ENCODE measurements at places on chromosomes 12 and 14.

DNA sequence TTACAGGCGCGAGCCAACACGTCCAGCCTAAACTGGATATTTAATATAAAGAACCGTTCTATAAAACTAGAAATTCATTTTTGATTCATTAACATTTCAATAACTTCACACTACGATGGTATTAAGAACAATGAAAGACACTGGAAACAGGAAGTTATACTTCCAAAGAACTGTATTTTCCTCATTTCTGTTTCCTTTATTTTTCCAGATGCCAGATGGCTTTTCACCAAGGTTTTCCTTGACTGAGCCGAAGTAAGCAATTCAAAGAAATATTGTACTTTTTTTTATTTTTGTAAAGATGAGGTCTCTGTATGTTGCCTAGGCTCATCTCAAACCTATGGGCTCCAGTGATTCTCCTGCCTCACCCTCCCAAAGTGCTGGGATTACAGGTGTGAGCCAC lies 28.2 kb downstream of the EEA1 start:
- no peak for DNase-seq

DNA sequence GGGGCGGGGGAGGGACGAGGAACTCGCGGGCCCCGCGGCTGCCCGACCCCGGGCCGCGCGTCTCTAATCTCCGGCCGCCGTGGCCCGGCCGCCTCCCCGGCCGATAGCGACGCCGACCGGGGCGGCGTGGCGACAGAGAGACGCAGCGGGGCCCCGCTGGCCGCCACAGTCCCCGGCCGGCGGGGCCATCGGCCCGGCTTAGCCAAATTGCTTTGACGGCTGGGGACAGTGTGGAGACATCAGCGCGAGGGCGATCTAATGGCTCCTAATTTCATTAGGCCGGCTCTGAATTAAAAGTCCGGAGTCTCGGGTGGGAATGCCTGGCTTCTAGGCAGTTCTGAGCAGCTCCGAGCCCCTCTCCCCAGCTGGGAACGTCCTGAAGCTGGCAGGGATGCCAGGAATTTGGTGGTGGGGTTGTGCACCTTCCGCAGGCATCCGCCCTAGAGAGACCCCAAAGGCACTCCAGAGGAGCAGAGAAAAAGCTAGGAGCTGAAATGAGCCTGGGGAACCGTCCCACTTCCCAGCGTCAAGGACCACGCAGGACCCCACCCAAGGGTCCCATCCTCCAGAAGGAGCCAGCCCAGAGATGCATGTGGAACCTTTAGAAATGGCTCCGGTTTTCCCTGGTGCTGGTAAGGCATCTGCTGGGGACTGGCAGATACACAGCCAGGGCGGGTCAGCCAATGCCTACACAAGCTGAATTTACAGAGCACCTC lies 9.6 kb downstream of the TBX5 start:
- DNase-seq = peak; percentile 84

- peak; percentile 53 for DNase-seq
Observed at GRCh38 chr12:123237646-123238329, 4.6 kb downstream of the MTRFR start.

- DNase-seq = no peak
Observed at GRCh38 chr12:32470936-32471470, 71.6 kb downstream of the FGD4 start.

- no peak for DNase-seq
Observed at GRCh38 chr14:79028281-79028680, 858.1 kb downstream of the NRXN3 start.

- no peak for DNase-seq
Observed at GRCh38 chr12:55733021-55733555, 4.3 kb upstream of the CD63 start.

- DNase-seq = peak; percentile 43
Observed at GRCh38 chr12:6767353-6768319, 1.5 kb downstream of the PTMS start.

DNA sequence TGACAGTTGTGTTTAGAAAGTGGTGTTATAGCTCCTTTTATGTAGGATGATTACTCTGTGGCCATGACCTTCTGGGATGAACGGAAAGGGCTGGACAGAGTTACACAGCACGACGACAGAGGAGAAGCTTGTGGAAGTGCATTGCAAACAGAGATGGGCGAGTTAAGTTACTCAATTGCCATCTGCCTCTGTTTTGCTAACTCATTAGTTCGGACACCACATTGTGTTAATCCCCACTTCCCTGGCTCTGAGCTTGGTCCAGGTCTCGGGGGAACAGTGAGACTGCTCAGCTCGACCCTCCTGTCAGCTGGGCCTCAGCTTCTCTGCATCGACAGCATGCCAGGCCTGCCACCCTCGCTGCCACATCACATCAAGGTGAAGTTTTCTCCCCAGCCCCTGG lies 408.0 kb downstream of the ZFP36L1 start:
- no peak for DNase-seq

DNA sequence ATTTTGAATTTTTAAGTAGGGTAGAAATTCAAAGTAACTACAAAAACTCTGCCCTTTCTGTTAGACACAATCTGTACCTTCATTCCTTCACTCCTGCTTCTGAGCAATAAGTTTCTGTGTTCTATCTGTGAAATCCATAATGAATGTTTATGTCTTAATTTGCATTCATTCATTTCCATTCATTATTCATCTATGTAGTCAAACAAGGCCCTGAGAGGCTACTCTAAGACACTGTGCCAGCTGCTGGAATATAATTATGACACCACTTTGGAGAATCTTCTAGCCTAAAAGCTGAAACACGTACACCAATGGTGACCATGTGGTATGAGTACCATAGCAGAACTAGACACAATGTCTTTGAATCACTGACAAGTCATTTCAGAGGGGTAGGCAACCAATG lies 199.9 kb upstream of the FAR2 start:
- no peak for DNase-seq

- DNase-seq = no peak
Observed at GRCh38 chr12:82461836-82462235, 103.5 kb downstream of the METTL25 start.

- DNase-seq = no peak
Observed at GRCh38 chr12:113136128-113136989, 798 bp upstream of the RASAL1 start.

DNA sequence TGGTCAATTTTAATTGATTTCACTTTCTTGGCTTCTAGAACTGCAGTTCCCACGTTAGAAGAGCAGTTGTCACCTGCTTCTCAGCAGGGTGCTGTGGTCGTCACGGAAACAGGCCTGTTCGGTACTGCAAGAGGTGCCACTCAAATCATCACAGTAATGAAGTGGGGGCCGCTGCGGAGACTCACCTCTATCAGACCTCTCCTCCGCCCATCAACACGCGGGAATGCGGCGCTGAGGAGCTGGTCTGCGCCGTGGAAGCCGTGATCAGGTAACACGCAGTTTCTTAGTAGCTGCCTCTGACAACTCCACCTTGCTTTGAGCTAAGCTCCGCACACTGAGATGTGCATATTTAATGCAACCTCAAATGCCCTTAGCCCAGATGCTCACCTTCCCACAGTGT lies 107.2 kb downstream of the UNC79 start:
- no peak for DNase-seq

- DNase-seq = no peak
Observed at GRCh38 chr14:104578321-104578720, 1.2 kb upstream of the C14orf180 start.

DNA sequence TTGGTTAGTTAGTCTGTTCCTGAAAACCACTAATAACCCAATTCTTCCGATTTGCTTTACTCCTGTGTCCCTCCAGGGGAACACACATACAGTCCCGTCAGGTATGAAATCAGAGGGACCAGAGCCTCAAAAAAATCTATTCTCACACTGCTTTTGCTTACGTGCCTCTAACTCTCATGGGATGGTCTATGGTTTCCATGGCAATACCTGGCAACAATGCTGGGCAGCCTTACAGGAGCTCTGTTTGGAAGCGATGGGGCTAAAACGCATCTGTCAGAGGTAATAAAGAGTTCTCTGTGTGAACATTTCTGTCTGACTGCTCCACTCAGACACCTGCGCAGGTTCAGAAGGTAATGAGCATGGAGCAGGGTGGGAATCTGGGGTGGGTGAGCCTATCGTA lies 376.2 kb downstream of the GXYLT1 start:
- no peak for DNase-seq

DNA sequence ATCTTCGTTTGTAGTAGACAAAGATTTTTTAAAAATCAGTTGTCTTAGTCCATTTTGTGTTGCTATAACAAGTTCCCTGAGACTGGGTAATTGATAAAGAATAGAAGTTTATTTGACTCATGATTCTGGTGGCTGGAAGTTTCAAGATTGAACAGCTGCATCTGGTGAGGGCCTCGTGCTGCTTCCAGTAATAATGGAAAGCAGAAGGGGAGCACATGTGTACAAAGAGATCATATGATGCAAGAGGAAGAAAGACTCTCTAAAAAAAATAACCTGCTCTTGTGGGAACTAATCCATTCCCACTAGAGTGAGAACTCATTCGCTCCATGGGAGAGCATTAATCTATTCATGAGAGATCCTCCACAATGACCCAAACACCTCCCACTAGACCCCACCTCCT lies 24.8 kb downstream of the MUCL1 start:
- no peak for DNase-seq

GRCh38 chr12:29725587-29726320 lies 58.0 kb downstream of the TMTC1 start:
- DNase-seq = no peak

Data from neural progenitor cell (in vitro differentiated cells).